Right lobe of liver (tissue), 6 donors: ENCODE measurements at places on chromosomes 6 and 20.

GRCh38 chr6:77095936-77096627 lies 367.2 kb downstream of the HTR1B start:
- H3K36me3 ChIP-seq: no peaks in the 10 kb centered on the region
- H3K4me1 ChIP-seq: no peaks in the 10 kb centered on the region
- H3K4me3 ChIP-seq: no peak overlapping the region
- H3K27ac ChIP-seq: no peak overlapping the region

DNA sequence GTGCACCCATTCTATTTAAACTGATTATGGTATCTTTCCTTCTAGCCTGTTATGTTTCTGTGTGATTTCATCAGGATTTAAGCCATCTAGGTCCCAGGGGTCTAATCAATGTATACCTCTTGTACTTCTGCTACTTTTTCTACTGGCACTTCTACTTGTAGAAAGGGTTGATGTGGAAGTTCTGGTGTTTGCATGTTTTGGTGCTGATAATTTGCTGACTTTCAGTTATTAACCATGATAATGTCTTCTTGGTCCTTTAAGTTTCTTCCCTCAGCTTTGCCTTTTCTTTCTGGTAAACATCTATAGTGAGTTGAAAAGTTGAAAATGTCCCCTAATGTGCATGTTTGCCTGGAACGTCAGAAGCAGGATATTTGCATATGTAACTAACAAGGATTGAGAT lies 390.6 kb upstream of the MAP3K7 start:
- H3K27ac ChIP-seq: no peak overlapping the region
- no peaks in the 10 kb centered on the region for H3K4me1 ChIP-seq
- H3K4me3 ChIP-seq: no peak overlapping the region
- no peaks in the 10 kb centered on the region for H3K36me3 ChIP-seq

DNA sequence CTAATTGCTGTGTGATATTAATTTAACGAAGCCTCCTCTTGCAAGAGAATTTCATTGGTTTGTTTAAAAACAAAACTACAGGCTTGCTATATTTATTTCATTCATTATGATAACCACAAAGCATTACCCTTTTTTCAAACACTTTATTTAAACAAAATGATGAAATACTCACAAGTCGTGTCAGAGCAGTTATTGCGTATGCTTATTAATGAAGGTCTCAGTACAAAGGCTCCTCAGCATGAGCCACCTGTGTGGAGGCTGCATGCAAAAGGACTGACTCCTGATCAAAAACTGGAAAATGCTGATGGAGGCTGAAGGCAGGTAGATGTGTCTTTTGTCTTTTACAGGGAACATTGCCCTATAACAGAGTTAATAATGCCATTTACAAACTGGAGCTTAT lies 130.5 kb downstream of the CRYBG1 start:
- no peaks in the 10 kb centered on the region for H3K4me1 ChIP-seq
- no peak for DNase-seq
- no peak overlapping the region for H3K27ac ChIP-seq
- no peaks in the 10 kb centered on the region for H3K36me3 ChIP-seq
- no peak overlapping the region for H3K4me3 ChIP-seq
- no peaks in the 10 kb centered on the region for H3K27me3 ChIP-seq

DNA sequence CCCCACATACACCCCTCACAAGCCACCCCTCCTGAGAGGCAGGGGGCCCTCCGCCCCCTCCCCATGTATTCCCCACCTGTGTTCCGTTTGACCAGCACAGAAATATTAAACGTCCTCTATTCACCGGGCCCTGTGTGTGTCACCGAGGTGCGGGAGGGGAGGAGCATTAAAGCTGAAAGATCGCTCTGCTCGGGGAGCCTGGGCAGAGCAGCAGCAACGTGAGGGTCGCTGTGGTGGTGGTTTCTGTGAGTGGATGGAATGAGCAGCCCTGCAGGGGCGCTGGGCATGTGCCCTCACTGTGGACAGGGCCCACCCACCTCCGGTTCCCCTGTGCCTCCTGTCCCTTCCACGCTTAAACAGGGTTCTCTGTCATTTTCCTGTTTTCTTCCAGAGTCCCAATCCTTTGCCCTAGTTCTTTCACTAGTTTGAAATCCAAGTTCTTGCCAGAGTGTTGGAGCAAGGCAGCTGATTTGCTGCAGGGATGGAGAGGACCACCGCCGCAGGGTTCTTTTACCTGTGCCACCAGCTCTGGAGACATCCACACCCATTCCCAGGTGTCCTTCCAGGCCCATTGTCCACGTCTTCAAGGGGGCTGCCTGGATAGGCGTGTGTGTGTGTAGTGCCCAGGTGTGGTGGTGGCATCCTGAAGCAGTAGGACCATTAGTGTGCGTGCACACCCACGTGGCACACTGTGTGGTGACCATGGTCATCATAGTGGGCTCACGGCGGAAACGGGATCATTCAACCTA lies 37.6 kb upstream of the MDFI start:
- DNase-seq: no peak
- H3K4me1 ChIP-seq: peaks cover 5% of the 10 kb centered on the region
- H3K27ac ChIP-seq: no peak overlapping the region
- no peaks in the 10 kb centered on the region for H3K36me3 ChIP-seq
- H3K4me3 ChIP-seq: no peak overlapping the region

GRCh38 chr6:9370480-9370879 lies 935.1 kb upstream of the SLC35B3 start:
- no peak overlapping the region for H3K4me3 ChIP-seq
- H3K27me3 ChIP-seq: no peaks in the 10 kb centered on the region
- no peak overlapping the region for H3K27ac ChIP-seq
- no peak for DNase-seq

DNA sequence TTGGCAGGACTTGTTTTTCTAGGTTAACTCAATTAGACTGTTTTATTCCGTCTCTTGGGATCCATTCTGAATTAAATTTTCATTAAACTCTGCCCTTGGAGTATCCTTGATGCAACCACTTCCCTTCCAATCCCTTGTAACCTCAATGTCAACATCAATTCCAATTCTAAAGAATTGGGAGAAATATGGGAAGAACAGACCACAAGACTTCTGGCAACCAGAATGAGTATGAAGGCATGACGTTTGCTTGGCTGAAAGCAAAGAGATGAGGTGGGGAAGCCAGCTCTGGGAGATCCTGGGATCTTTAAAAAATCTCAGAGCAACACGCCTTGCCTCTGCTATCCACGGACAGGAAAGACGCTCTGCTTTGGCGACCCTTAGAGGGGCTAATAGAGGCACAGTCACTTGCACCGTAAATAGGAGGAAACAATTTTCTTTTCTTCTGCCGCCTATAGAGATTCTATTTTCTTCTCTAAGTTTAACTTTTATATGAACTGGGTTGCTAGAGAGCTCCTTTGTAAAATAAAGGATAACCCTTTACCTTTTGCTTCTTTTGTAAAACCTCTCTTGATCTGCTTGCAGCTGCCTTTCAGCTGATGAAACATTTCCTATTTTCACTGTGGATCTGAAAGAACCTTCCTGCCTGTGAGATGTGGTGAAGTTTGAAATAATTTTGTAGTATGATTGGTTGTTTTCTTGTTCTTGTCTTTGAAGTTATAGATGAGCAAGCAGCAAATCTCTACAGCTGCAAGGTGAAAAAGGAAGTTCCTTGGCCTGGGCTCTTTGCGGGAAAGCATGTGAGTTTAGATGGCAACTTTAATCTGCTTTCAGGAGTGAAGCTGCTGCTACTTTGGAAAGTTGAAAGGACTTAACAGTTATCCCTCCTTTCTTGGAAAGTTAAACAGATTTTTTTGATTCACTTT lies at the start of gene ASIP:
ASIP (plus strand) TSS at position 731 of the 923 bp plus-strand sequence. CDS start 18,952 bp downstream, outside the sequence.
- H3K4me3 ChIP-seq: no peak within 1 kb of the TSS
- no peaks in the 10 kb centered on the region for H3K4me1 ChIP-seq
- H3K27ac ChIP-seq: no peak within 1 kb of the TSS
- DNase-seq: no peak

DNA sequence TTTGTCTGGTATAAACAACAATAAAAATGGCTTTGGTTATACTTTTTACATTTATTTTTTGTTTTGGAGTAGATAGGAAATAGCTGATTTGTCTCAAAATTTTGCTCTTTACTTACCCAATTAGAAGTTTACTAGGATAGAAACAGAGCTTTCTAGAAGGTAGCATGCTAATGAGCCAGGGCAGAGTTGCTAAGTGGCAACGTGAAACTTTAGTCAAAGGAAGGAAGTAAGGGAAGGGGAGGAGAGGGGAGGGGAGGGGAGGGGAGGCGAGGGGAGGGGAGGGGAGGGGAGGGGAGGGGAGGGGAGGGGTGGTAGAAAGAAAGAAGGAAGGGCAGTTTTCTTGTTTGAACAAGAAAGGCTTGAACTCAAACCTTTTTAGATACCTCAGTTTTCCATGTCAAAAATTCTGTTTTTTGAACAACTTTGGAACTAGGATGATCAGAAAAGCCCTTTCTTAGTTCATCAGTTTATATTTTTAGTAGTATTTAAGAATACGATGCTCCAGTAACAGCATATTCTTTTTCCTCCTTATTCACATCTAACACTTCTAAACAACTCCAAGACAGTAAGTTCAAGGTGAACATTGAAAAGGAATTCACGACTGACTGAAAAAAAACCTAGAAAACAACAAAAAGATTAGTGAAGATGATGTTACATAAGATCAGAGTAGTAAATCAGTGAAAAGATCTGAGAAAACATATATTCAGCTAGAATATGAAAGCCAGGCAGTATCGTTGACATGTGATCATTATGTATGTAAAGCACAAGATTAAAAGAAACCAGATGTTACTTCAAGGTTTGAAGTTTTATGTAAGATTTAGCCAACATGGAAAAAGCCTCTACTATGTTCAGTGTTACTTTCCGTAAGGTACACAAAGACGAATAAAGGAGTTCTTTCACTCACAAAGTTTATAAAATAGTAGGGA lies 263.4 kb downstream of the ARHGAP18 start:
- H3K4me1 ChIP-seq: no peaks in the 10 kb centered on the region
- no peaks in the 10 kb centered on the region for H3K36me3 ChIP-seq
- H3K4me3 ChIP-seq: no peak overlapping the region
- no peak for DNase-seq

GRCh38 chr6:25377664-25378063 lies 98.5 kb downstream of the CARMIL1 start:
- no peak for DNase-seq
- no peak overlapping the region for H3K27ac ChIP-seq
- H3K4me3 ChIP-seq: no peak overlapping the region
- no peaks in the 10 kb centered on the region for H3K36me3 ChIP-seq
- no peaks in the 10 kb centered on the region for H3K4me1 ChIP-seq

DNA sequence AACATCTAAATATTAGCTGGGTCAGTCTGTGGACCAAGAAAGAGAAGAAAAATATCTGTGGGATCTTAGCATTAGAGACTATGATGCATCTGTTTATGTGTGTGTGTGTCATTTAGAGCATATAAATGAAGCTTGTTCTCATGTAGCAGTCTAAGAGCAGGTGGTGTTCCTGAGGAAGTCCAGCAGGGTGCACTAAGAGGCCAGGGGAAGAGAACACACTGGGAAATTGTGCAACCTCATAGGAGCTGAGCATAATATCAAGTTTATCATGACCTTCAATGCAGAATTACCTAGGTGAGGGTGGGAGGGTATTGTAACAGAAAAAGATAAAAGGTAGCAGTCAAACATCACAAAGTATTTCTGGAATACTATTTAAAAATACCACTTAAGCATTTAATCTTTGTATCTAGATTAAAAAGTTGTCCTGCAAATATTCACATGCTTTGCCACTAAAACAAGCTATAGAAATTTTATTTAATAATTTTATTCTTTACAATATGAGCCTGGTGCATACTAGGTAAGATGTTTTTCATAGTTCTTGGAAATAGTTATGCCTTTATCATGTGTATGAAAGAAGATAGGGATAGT lies 80.5 kb downstream of the SMPDL3A start:
- no peaks in the 10 kb centered on the region for H3K27me3 ChIP-seq
- H3K36me3 ChIP-seq: no peaks in the 10 kb centered on the region
- no peak for DNase-seq
- H3K4me1 ChIP-seq: no peaks in the 10 kb centered on the region

DNA sequence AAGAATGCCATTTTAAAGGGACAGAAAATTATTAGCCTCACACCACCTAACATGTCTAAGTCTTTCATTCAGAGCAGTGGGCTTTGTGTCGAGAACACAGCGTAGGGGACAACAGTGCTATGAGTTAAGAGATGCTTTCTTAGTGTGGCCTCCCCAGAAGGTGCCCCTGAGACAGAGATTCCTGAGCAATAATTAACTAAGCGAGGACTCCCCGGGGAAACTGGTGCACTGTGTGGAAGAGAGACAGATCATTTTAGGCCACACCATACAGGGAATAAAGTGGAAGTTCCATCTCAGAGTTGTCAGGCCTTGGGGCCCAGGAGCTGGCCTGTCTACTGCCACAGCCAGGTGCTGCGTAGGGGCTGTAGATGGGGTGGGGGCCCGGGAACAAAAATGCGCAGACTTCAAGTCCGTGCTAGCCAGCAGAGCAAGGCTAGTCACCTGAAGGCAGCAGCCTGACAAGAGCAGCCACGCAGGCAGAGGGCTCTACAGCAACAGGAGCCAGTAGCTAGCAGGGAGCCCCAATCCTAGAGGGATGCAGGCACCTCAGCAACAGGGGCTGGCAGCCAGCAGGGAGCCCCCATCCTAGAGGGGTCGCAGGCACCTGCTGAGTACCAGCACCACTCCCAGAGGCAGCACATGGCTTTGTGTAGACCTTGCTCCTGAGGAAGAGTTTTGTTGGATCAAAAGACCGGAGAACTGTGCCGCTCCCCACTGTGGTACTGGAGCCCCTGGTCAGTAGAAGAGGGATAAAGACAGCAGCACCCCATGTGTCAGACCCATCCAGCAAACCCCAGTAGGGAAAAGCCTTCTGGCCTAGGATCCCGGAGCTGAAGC lies 63.0 kb upstream of the NXT1 start:
- H3K4me3 ChIP-seq: no peak overlapping the region
- DNase-seq: no peak
- H3K27me3 ChIP-seq: no peaks in the 10 kb centered on the region
- H3K27ac ChIP-seq: no peak overlapping the region

DNA sequence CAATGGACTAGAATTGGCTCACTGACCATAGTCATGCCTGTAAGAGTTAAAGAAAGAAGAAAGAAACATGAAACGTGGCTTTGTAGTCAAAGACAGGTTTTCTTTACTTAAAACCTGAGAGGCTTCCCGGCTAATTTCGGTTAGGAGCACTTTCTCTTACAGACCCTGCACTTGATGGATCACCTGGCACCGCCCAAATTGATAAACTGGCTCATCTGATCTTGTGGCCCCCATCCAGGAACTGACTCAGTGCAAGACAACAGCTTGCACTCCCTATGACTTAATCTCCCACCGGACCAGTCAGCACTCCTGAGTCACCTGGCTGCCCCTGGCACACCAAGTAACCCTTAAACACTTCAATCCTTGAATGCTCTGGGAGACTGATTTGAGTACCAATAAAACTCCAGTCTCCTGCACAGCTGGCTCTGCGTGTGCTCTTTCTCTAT lies 12.3 kb downstream of the TMEM14B start:
- H3K27ac ChIP-seq: no peak overlapping the region
- no peaks in the 10 kb centered on the region for H3K27me3 ChIP-seq
- no peak for DNase-seq

GRCh38 chr20:1674361-1674760 lies 16.8 kb upstream of the SIRPG start:
- H3K36me3 ChIP-seq: no peaks in the 10 kb centered on the region
- H3K4me3 ChIP-seq: no peak overlapping the region
- no peak overlapping the region for H3K27ac ChIP-seq
